ENCODE measurements at places on chromosomes 2 and 18. TPM values are rescaled to one million over a fixed set of nuclear protein-coding genes. Genes with fewer than 3 reads are reported as not detected.

The DYNAP gene
- total RNA-seq, result not detected

The PRKAG3 gene
- total RNA-seq, result not detected

The PLGLB2 gene
- total RNA-seq, result 0.49 TPM

The CEP76 gene
- 8.4 TPM for total RNA-seq

The GPR55 gene
- total RNA-seq, result not detected

The RTN4 gene
- total RNA-seq, result 502 TPM

The ACYP2 gene
- total RNA-seq, result 7.8 TPM

The POTEJ gene
- total RNA-seq, result not detected

The FEV gene
- not detected for total RNA-seq

The UGT1A10 gene
- total RNA-seq, result 0.26 TPM

Measured in A549 treated with DMSO at 1 μM for 4 hours (cell line).